ENCODE measurements at places on chromosomes 12 and 14.

DNA sequence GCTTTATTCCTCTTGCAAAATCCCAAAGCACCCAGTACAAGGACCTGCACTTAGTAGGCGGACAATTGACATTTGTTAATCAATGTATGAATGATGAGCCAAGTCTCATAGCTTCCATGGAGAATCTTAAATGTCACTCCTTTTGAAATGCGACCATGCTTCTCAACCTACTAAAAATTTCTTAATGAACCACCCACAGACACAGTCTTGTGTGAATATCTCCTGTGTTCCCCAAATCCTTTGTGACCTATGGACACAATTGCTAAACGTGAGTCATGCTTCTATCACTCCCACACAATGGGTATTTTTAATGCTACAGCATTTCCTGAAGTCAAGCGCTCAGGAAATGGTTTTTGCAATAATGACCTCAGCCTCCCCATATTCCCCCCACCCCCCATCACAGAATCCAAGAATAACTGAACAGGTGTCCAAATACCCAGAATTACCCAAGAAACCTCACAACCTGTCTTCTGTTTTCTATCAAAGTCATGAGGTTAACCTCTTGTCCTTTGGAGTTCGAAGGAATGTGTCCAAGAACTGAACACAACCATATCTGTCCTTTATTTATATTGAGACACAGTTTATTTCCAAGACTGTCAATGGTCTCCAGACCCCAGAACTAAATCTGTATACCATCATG lies 163.6 kb upstream of the PLEKHG7 start:
- peak; percentile 19 for DNase-seq

GRCh38 chr12:10098791-10099190 lies at the start of gene CLEC1A:
Gene CLEC1A (minus strand): TSS chr12:10098985. CDS start chr12:10098922, 63 bp downstream.
- DNase-seq = no peak

- no peak for DNase-seq
Observed at GRCh38 chr14:84671776-84672175, 858.2 kb upstream of the FLRT2 start.

- no peak for DNase-seq
Observed at GRCh38 chr14:49641697-49642129, 6.7 kb upstream of the DNAAF2 start.

DNA sequence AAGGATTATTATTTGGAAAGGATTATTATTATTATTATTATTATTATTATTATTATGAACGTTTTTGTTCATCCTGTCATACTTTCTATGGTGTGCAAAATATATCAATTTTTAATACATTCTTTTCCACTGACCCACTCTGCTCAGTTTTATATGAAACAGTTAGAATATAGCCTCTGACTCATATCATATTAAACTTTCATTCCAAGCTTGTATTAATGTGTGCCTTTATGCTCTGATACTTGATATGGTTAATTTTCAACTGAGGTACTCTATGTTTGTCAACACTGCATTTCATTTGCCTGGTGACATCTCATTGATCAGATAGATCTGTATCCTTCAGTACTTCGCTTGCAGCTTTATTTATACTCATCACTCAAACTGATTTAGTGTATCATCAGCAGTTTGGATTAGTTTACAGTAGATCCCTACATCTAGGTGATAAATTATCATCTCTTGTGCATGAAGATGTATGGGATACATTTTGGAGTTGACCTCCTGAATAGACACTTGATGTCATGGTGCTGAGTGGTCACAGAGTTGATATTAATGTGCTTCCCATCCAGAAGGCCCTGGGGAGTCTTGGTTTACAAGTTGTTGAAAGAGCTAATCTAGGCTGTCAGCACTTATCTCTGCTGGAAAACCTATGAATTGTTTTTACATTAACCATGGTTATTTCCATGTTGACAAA lies 271.8 kb downstream of the TRHDE start:
- no peak for DNase-seq

GRCh38 chr12:104575442-104576186 lies 118.9 kb downstream of the CHST11 start:
- no peak for DNase-seq

DNA sequence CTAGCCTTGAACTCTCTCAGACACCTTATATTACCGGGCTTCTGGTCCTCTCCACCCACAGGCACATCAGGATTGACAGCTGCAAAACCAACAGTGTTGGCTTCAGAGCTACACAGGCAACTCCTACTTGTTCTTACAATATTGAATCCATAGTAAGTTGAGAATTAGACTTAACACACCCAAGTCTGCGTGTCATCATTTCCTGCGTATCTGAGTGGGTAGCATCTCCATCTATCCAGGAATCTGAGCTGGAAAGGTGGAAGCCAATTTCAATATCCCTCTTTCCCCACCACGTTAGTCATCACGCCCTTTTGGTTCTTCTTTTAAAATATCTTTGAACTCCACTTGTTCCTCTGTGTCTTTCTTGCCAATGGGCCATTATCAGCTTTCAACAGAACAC lies 37.2 kb downstream of the NRXN3 start:
- no peak for DNase-seq

DNA sequence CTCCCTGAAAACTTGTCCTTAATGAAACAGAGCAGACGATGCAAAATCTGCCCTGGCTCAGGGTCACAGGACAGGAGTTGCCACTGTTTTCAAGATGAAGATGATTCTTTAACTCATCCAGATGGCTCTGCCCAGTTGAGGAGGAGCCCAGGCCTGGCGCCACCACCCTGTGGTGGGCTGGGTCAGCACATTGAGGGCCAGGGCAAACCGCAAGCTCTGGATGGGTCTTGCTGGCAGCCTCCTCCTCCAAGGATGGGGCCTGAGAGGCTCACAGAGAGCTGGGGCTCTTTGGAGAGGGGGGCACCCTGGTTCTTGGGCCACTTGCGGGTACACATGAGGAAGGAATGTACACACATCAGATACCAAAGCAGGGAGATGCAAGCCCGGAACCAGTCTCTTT lies 158.2 kb downstream of the NUAK1 start:
- no peak for DNase-seq

- no peak for DNase-seq
Observed at GRCh38 chr14:76376878-76377734, 1.2 kb downstream of the ESRRB start.

DNA sequence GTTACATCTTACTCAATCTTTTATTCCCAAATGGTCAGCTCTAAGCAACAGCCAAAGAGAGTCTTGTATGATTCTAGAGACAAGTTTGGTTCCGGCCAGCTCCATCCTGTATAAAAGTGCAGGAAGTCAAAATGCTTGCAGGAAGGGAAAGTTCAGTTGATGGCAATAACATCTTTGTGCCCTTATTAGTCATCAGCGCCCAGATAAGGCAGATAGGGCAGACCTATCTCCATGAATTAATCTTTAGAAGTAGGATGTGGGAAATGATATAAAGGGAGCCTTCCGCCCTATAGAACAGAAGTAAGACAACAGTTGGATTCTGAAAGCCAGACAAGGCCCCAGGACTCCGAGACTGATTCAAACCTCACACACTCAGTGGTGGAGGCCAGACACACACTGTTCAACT lies 6.4 kb downstream of the GNS start:
- DNase-seq = no peak

GRCh38 chr12:42504049-42504448 lies 85.5 kb downstream of the PRICKLE1 start:
- no peak for DNase-seq

- no peak for DNase-seq
Observed at GRCh38 chr14:70601162-70601561, 707 bp upstream of the MED6 start.

DNA sequence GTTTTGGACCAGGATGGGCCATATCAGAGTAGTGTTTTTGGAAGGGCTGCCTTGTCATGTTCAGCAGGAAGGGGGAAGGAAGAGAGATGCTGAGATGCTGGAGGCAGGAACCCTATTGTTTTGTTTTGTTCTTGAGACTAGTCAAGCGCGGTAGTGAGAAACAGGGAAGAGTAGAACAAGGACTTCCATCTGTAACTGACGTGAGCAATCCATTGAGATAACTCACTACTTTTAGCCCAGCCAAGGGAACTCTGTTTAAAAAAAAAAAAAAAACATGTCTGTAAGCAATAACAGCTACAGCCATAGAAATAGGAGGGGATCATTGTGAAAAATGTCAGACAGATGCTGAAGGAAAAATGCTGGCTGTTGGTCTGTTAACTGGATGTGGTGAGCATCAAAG lies 34.0 kb downstream of the CD9 start:
- DNase-seq = no peak

DNA sequence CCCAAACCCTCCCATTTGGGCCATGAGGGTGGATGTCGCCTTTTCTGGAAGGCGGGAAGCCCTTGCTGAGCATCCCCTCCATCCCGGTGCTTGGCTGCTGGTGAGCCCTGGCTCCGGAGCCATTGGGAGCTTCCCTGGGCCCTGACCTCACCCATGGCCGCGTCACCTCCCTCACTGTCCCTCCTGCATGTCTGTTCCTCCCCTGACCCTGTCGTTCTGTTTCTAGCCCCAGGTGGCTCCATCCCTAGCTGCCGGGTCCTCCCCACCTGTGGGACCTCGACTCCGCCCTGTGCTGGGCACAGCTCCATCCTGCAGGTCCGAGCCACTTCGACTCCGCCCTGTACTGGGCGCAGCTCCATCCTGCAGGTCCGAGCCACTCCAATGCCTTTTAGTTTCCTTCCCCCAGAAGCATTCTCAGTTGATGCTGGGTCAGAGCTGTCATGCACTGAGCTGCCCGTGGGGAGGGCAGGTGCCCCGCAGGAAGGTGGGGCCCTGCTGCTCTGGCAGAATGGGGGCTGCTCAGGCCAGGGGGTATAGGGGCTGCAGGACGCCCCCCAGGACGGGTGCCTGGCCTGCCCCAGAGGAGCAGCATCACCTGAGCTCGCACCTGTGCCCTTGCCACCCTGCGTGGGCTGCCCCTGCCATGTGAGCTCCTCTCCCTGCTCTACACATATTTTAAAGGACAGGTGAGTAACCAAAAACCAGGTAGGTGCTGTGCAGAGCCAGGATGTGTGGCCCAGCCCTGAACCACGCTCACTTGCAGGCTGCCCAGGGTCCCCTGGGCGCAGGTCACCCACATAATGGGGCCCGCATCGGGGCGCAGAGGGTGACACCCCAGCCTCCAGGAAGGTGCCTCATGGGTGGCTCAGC lies 19.0 kb downstream of the NOC4L start:
- no peak for DNase-seq

- DNase-seq = no peak
Observed at GRCh38 chr12:120115066-120115465, 1.5 kb downstream of the RAB35 start.

DNA sequence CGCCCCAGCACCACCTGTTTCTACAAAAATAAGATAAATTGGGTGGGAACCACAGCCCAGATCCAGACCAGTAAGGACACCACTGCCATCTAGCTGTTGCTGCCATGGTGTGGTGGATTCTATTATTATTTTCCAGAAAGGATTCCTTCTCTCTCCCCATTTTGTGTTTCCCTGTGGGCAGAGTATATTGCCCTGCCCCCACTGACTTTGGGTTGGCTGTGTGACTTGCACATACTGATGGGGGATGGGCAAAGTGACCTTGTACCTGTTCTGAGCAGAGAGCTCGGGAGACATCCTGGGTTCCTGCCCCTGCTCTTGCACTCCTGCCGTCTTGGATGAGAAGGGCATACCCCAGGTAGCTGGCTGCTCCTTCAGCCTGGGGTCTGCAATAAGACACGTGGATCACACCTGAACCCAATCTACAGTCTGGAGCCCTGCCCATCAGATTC lies 24.3 kb downstream of the MOAP1 start:
- DNase-seq = no peak

- no peak for DNase-seq
Observed at GRCh38 chr12:67765776-67766766, 117.5 kb downstream of the DYRK2 start.

DNA sequence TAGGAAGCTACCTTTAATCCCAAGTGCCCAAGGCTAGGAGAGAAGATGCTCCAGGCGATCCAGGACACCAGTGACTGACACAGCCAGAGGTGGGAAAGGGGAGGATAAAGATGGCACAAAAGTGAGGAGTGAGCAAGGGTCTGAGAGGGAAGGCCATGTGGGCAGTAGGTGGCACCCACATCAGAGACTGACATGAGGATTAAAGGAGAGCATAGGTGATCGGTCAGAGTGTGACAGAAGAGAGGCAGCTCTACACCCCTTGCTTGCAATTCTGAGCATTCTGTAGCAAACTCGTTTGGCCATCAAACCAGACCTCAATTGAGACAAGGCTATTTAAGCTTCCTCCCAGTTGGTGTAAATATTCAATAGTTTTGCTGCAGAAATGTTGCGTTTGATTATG lies 724 bp upstream of the CD27 start:
- DNase-seq = no peak

DNA sequence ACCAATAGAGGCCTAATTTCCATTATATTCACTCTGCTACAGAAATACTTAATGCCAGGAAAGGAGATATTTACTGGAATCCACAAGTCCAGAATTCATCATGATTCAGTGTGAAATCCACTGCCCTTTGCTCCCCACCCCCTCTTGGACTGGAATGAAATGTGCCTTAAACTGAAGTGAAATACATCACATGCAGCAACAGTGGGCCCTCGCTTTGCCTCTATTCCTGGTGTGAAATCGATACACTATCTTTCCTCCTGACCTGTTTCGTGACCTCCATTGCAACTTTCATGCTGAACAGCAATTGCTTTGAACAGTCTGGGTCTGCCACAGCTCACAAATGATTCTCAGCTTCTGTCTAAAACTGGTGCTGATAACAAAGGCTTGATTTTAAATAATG lies 100.6 kb downstream of the NPAS3 start:
- no peak for DNase-seq

DNA sequence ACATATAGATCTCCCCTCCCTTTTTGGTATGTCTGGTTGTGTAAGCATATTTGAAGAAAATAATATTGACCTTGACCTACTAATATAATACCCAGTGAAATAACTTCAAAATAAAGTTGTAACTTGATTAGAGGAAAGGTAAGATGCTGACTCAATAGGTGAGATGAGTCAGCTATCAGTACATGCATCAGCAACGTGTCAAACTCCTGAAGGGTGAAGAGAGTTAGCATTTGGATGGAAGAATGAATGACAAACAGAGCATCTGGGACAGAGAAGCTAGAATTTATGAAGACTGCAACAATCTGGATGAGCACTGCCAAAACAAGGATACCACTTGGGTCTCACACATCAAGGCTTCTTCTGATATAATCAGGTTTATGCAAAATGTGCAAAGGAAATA lies 74.9 kb downstream of the PPP2R5E start:
- no peak for DNase-seq

- DNase-seq = no peak
Observed at GRCh38 chr12:25308756-25309155, 58.0 kb upstream of the KRAS start.
